GOT3 (cell line): ENCODE measurements at places on chromosomes 4 and X.

DNA sequence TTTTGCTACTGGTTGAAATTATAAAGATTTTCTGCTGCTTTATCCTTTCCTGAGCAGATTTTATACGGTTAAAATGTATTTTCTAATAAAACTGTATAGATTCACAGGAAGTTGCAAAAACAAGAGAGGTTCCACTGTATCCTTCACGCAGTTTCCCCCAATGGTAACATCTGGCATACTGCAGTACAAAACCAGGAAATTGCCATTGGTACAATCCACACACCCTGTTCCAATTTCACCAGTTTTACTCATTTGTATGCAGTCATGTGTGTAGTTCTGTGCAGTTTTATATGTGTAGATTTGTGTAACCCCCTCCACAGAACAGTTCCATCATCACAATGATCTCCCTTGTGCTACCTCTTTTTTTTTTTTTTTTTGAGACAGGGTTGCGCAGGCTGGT lies 20.0 kb downstream of the DDX3X start:
- DNase-seq: no peak

GRCh38 chr4:47536966-47537365 lies 51.9 kb downstream of the ATP10D start:
- no peak for DNase-seq

DNA sequence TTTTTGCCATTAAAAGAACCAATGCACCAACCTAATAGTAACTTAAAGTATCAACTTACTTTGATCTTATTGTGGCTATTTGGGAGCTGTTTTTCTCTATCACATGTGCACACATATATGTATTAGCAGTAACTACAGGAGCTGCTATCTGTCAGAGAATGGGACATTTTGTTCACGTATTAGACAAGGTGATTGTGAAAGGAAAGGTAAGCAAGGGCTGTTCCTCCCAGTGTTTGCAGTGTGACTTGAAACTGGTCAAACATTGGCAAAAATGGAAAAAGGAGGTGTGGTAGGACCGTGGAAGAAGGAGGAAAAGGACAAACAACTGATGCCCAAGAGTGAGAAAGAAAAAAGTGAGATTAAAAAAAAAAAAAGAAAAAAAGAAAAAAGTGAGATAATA lies 43.1 kb upstream of the KLHL2 start:
- DNase-seq: no peak

GRCh38 chrX:78708262-78708661 lies 39.3 kb upstream of the LPAR4 start:
- no peak for DNase-seq

- no peak for DNase-seq
Measured at GRCh38 chr4:120081726-120082125, 15.1 kb upstream of the MAD2L1 start.

DNA sequence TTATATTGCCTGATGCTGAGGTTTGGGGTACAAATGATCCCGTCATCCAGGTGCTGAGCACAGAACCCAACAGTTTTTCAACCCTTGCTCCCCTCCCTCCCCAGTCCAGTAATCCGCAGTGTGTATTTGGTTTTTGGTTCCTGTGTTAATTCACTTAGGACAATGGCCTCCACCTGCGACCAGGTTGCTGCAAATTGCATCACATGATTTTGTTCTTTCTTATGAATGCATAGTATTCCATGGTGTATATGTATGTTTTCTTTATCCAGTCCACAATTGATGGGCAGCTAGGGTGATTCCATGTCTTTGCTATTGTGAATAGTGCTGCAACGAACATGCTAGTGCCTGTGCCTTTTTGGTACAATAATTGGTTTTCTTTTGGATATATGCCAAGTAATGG lies 25.4 kb downstream of the GABRQ start:
- no peak for DNase-seq

DNA sequence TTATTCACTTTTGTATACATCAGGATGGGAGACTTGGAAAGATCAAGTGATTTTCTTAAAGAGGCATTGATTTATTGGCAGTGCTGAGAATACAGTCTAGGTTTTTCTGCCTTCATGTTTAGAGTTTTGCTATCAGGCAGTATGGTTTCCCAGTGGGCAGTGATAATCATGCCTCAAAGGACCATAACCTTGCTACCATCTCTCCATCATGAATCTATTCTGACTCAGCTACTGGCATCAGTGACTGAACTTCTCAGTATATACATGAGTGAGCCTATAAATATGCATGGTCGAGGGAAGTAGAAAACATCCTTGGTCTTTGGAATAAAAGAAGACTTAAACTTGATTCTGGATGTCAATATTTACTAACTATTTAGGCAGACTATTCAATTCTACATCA lies 562.0 kb upstream of the AADAT start:
- no peak for DNase-seq

DNA sequence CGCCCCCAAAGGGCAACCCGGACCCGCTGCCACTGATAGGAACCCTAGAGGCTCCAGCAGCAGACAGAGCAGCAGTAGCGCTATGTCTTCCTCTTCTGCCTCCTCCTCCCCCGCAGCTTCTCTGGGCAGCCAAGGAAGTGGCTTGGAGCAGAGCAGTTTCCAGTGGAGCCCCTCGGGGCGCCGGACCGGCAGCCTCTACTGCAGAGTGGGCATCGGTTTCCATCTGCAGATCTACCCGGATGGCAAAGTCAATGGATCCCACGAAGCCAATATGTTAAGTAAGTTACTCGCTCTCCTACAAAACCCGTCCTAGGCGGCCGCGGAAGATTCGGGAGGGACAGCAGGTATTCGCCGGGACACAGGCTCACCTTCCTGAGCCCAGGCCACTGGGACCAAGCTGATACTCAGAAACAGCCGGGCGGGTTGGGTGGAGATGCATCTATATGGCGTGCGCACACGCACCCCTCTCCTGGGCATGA lies 477 bp downstream of the FGF5 start:
- DNase-seq: no peak

GRCh38 chrX:30161043-30161442 lies 54.3 kb upstream of the MAGEB2 start:
- no peak for DNase-seq

- no peak for DNase-seq
Measured at GRCh38 chr4:13296986-13297385, 187.2 kb downstream of the RAB28 start.

DNA sequence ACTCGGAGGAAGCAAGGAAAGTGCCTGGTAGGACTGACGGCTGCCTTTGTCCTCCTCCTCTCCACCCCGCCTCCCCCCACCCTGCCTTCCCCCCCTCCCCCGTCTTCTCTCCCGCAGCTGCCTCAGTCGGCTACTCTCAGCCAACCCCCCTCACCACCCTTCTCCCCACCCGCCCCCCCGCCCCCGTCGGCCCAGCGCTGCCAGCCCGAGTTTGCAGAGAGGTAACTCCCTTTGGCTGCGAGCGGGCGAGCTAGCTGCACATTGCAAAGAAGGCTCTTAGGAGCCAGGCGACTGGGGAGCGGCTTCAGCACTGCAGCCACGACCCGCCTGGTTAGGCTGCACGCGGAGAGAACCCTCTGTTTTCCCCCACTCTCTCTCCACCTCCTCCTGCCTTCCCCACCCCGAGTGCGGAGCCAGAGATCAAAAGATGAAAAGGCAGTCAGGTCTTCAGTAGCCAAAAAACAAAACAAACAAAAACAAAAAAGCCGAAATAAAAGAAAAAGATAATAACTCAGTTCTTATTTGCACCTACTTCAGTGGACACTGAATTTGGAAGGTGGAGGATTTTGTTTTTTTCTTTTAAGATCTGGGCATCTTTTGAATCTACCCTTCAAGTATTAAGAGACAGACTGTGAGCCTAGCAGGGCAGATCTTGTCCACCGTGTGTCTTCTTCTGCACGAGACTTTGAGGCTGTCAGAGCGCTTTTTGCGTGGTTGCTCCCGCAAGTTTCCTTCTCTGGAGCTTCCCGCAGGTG lies 637 bp downstream of the AR start:
- no peak for DNase-seq

GRCh38 chr4:33107814-33108213 lies 2387.6 kb downstream of the PCDH7 start:
- no peak for DNase-seq

GRCh38 chrX:136397001-136397400 lies 90.7 kb upstream of the BRS3 start:
- no peak for DNase-seq

DNA sequence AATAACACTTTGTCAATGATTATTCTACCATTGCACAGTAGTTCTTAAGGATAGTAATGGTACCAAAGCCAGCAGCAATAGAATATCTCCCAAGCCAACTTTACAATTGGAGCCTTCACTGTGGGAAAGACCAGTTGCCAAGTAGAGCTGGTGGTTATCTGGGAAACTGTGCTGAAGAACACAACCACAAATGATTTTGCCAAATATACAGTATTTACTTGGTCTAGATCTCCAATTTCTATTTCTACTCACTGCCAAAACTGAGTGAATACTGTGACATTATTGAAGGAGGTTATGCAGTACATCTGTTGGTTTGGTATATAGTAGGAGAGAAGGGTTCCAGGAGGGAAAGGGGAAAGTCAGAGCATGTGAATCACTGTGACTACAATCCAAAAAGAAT lies 3.8 kb downstream of the TET2 start:
- no peak for DNase-seq

- no peak for DNase-seq
Measured at GRCh38 chr4:122857160-122857559, 30.5 kb downstream of the FGF2 start.

DNA sequence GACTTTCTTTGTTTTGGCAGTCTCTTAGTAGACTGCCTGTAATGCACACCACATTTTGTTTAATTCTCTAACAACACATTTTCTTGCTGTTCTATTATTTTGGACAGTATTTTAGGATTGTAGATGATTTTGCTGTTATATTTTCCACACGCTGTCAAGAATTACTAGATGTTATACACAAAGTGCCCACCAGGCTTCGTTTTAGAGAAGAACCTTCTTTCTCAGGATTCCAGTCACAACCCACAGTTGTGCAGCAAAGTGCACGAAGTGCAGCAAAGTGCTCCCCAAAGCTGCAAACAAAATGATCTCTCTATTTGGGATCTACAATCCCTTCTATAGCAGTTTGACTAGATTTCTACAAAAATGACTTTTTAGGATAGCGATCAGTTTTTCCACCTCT lies 2.4 kb downstream of the ZNF141 start:
- no peak for DNase-seq

DNA sequence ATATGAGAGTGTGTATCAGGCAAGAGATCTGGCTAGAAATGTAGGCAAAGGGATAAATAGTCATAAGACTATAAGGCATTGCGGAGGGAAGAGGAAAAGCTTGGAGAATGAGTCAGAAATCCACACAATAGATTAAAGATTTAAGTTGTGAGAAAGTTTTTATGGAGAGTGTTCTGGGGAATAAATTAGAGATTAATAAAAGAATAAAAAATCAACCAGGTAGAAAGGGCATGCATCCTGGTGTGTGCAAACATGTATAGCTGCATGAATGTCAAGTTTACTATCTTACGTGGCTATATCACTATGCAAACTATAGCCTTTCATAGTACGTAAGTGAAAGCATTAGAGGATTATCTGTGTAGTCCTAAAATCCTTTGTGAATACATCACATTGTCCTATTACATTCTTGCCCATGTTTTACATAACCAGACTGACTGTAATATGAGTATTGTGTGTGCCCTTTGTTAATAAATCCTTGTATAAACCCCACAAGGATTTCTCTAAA lies 36.9 kb downstream of the SNCA start:
- no peak for DNase-seq

- no peak for DNase-seq
Measured at GRCh38 chr4:179766938-179767337, 2324.7 kb upstream of the AGA start.

GRCh38 chr4:110619463-110620247 lies 3.2 kb downstream of the PITX2 start:
- no peak for DNase-seq

DNA sequence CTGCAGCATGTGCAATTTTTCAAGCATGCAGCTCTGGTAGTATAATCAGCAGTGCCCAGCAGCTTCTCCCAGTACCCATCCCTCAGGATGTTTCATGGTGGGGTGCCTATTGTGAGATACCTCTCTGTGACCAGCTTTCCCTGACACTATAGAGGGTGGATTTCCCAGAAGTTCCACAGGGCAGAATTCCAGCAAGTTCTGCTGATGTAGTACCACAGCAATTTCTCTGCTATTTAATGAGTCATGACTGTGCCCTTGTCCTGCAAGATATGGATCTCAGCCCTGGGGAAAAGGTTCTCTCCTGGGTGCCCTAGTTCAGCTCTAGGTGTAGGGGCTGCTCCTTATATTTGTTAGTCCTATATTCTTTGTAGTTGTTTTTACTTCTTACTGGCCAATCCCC lies 174.8 kb downstream of the ENOX2 start:
- DNase-seq: no peak

DNA sequence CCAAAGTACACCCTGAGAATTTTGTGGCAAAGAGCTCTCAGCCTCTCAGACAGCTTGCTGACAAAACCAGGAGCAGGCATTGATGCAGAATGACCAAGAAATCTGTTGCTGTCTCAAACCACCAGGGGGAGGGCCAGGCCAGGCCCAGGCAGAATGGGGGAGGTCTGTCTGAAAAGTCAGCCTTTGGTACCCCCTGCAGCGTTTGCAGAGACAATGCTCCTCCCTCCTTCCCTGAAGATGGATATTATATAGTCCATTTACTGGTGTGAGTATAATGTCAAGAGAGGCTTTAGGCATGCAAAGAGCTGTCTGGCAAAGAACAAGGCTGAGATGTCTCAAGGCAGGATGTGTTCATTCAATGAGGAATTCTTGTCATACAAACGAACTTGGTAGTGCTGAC lies 52.9 kb upstream of the TRPC5OS start:
- DNase-seq: no peak

DNA sequence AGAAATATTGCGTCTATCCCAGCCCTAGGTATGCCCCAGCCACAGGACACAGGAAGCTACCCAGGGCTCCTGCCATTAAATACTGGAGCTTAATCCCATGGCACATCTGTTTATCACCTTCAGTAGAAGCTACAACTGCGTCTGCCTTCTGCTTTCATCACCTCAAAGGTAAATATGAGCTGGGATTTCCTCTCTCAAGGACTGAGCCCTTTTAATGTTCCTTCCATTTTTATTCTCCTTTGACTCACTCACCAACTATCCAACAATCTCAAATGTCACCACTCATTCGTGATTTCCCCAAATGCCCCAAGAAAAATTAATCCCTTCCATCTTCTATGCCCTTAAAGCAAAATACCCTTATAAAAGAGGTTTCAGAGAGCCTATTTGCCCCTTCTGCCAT lies 1.8 kb upstream of the MID1 start:
- DNase-seq: no peak

DNA sequence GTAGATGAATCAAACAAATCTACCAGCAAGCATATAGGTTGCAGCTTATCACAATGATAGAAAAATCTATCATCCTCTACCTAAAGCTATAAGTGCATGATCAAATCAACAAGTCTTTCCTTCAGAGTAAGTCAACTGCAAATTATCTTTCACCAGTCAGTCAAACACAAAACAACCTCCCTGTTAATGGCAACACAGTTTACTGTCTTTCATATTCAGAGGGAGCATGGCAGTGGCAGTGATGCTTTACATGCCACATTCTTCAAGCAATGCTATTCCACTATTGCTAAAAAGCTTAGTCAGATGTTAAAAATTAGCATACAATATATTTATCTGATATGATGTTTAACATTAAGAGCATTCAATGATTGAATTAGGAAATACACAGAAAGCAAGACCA lies 245.1 kb upstream of the KLHL4 start:
- DNase-seq: no peak
